ENCODE measurements at places on chromosomes 4 and X.

GRCh38 chrX:10243106-10243505, 86.3 kb downstream of the CLCN4 start:
- no peak for DNase-seq

- DNase-seq: no peak
These were observed 67.4 kb downstream of the DNAAF6 start for GRCh38 chrX:107273795-107274194.

GRCh38 chr4:110944501-110944900, 321.6 kb upstream of the PITX2 start:
- DNase-seq: no peak

- no peak for DNase-seq
These were observed 97.4 kb downstream of the AASDH start for GRCh38 chr4:56289934-56290333.

DNA sequence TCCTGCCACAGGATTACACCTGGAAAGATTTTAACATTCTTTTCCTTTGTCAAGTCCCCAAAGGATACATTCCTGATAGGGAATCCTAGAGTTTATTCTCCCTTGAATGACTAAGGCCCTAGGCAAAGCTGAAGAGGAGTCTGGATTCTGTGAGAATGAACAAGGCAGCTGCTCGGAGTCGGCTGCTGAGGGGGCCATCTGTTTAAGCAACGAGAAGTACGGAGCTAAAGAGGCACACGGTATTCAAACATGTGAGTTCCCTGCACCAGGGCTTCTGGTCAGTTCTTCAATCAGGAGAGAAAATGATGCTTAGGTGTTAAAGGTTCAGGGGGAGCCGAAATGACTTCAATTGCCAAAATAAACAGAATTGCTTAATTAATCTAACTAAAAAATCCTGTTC, 97.6 kb downstream of the MGST2 start:
- DNase-seq: no peak

- DNase-seq: no peak
These were observed 19.3 kb upstream of the MAGED1 start for GRCh38 chrX:51874123-51874522.

GRCh38 chr4:41308398-41308797, 51.7 kb downstream of the UCHL1 start:
- DNase-seq: no peak

DNA sequence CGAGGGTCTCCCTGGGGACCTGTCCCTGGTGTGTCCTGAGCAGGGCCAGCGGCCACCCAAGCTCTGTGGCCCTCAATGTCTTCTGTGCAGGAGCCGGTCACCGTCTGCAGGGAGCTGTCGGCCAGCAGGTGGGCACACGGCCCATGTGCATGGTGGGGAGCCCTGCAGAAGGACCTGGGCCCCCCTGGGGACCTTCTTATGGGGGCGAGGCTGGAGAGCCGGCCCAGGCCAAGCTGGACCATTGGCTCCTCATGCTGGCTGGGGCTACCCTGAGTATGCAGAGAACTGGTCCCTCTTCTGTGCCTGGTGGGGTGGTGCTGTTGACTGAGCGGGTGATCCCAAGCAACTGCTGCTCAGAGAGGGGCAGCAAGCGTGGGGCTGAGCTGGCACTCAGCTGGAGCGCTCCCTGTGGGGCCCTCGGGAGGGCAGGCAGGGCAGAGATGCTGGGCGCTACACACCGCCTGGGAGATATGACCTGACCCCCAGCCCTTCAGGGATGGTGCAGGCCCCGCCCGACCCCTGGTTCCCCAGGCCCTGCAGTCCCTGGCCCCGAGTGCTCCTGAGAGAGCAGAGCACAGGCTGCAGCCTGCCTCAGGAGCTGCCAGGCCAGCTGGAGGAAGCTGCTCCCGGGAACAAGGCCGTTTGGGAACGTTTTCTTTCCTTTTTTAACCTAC, 14.8 kb downstream of the NAT8L start:
- DNase-seq: no peak

GRCh38 chr4:14165222-14165920, 537.8 kb upstream of the BOD1L1 start:
- no peak for DNase-seq

DNA sequence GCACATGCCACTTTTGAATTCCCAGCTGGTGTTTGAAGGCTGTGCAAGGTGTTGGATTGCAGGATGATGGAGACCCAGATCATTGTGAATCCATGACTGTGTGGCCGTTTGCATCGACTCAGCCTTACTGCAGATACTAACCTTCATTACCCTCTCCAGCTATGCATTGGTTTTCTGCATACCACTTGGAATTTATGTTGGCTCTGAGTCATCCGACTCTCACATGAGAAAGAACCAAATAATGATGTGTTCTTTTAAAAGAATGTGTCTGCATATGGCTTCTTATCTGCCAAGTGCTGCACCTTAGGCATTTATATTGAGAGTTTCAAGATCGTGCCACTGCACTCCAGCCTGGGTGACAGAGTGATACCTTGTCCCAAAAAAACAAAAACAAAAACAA, 106.7 kb upstream of the PRKX start:
- no peak for DNase-seq

DNA sequence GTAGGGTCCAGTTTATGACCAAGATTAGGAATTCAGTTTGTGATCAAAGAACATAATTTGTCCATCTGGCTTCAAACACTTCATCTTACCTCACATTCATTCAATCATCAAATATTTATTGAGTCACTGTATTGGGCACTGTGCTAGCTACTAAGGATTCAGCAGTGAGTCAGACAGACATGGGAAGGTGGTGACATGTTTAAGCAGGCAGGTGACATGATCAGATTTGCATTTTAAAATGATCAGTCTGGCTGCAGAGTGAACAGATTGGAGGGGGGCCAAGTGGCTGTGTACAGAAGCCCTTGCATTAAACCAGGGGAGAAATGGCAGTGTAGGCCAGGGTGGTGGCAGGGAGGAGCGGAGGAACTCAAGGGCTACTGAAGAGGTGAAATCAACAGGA, 25.1 kb upstream of the APLN start:
- no peak for DNase-seq

GRCh38 chr4:113106108-113106507, 56.7 kb downstream of the ANK2 start:
- DNase-seq: no peak

DNA sequence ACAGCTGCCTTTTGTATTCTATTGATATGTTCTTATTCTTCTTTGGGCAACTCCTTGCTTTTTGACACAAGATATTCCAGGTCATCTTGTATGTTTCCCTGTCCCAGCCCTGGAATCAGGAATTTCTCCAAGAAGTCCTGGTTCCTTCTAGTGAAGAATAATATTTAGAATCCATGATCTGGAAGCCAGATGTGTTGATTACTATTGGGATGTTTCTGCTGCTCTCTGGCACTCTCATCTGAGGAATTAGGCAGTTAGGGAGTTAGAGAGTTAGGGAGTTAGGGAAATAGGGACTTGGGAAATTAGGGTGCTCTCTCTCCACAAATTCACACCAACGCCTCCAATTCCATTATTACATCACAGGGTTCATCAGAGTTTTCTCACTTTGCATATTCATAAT, 191.2 kb downstream of the ZNF330 start:
- no peak for DNase-seq

DNA sequence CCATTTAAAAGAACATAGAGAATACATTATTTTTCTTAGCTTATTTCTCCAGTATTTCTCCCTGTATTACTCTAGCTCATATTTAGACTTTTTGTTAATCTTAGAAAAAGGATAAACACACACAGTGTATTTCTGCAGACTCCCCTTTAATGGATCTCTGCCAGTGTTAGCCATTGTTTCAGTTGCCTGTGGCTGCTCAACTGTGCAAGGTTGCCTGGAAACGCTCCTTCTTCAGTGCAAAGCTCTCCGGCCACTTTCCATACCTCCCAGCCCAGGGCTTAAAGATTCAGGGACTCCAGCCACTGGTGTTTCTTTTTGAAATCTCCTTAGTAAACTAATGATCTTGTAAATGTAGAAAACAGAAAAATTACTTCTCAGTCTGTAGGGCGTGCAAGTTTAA, 104.9 kb downstream of the SLIT2 start:
- no peak for DNase-seq

DNA sequence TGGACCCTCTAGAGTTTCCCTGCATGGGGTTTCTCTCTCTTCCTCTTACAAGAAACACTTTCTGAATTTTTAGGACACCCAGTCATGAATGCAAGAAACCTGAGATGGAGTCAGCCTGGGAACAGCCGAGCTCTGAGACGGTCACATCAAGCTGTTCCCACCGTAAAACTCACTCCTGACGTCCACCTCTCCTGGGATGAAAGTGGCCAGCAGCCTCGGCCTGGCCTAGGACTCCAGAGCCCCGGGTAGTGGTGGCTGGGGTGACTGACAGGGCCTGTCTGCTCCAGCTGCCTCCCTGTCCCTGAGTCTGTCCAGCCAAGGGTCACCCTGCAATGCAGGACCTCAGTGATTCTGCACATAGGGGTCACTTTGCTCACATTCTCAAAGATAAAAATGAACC, 217.8 kb downstream of the SHOX start:
- DNase-seq: no peak

GRCh38 chr4:47814618-47815295, 23.1 kb downstream of the CORIN start:
- DNase-seq: no peak

DNA sequence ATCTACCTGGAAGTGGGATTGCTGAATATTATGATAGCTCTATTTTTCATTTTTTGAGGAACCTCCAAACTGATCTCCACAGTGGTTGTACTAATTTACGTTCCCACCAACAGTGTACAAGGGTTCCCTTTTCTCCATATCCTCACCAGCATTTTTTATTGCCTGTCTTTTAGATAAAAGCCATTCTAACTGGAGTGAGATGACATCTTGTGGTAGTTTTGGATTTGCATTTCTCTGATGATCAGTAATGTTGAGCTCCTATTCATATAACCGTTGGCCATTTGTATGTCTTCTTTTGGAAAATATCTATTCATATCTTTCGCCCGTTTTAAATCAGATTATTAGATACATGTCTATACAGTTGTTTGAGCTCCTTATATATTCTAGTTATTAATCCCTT, 101.8 kb downstream of the RASGEF1B start:
- no peak for DNase-seq

GRCh38 chr4:119739796-119740195, 111.2 kb upstream of the PDE5A start:
- DNase-seq: no peak

DNA sequence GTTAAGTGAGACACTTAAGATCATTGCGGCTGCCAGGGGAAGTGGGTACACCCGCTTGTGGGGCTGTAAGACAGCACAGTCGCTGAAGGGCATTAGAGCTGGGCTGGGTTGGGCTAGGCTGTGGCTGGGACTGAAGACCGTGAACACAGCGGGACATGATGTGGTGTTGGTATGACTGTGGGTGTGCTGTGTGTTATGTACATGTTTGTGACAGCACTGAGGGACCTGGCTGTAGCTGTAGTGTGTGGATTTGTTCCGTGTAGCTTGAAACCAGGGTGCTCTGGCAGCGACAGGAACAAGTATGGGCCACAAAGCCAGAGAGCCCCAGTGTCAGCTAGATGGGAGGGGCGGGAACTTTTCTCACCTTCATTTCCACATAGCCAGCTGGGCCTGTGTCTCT, 82.1 kb downstream of the NHSL2 start:
- no peak for DNase-seq

DNA sequence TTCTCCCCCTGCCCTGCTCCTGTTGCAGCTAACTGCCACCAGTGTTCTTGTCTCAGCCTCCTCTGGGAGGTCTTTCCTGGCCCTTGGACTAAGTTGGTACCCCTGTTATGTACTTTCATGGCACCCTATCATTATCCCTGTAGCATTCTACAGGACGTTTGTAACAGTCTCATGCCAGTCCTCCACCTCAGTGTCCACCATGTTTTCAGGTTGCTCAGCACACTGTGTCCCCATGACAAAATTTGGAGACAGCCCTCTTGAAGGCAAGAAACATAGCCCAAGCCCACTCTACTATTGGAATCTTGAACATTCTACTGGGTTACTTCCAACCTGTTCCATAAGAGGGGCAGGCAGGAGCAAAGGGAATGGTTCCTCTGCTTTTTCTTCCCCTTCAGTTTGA, 194.4 kb upstream of the ANXA3 start:
- DNase-seq: no peak

DNA sequence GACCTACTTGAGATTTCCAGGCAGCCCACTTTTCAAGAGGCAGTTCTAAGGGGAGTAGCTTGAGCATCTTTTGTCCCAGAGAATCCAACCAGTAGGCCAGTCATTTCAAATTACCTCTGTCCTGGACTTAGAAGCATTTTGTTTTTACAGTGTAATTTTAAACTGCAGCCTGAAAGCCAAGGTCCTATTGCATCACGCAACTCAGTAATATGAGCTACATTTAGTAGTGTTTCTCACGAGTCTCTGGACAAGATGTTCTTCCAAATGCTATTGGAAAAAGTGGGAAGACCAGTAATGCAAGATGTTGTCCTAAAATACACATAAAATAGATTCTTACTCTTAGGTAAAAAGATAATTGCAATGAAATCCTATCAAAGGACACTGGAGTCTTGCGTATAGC, 182.5 kb upstream of the ARX start:
- DNase-seq: no peak

DNA sequence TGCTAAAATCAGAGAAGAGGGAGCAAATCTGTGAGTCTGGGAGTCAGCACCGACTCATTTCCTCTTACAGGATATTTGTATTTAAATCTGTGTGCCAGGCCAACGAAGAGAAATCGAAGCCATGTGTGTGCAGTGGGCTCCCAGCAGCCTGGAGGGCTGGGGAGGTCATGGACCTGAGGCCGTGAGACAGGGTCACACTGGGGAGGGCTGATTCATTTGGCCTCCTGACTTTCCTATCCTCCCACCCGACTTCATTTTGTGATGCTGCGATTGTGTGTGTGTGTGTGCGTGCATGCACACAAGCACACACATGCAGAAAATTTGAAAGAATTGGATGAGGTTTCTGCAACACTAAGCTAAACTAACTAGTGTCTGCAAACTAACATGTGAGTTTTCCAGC, 48.7 kb upstream of the STX18 start:
- no peak for DNase-seq

DNA sequence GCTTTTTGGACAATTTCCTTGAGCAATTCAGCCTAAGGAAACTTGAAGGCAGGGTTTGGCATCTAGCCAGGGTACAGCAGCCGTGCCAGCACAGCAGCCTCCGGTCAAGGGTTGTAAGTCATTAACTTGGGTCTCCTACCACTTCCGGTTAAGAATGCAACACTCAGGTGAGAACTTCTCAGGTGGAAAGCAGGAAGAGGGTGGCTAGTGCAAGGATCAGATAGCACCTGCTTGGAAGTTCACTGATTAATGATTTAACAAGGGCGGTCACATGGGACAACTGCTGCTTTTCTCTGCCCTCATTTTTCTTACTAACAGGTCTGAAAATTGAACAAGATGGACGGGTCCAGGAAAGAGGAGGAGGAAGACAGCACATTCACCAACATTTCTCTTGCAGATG, 30.1 kb upstream of the SCOC start:
- DNase-seq: no peak

DNA sequence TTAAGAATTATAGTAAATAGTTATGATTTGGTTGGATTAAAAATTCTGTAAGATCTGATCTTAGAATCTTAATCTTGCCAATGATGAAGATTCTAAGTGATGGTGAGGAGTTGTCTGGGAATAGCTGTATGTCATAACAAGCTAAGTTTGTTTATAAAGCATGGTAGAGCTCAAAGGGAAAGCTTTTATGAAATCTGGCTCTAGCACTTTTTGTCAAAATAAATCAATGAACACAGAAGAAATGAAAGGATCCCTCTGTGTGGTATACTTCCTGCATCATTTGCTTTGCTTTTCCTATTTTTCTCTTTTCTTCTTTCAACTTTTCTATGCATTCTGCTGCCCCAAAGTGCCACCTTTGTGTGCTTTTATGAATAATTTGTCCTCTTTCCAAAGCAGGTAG, 193.5 kb upstream of the FAT1 start:
- DNase-seq: no peak

Data from GM12892 (cell line).